ENCODE measurements at places on chromosomes 11 and 22.

GRCh38 chr11:45568049-45568448, 97.4 kb downstream of the CHST1 start:
- no peak for DNase-seq

GRCh38 chr11:116171271-116172140, 601.3 kb downstream of the BUD13 start:
- no peak for DNase-seq

DNA sequence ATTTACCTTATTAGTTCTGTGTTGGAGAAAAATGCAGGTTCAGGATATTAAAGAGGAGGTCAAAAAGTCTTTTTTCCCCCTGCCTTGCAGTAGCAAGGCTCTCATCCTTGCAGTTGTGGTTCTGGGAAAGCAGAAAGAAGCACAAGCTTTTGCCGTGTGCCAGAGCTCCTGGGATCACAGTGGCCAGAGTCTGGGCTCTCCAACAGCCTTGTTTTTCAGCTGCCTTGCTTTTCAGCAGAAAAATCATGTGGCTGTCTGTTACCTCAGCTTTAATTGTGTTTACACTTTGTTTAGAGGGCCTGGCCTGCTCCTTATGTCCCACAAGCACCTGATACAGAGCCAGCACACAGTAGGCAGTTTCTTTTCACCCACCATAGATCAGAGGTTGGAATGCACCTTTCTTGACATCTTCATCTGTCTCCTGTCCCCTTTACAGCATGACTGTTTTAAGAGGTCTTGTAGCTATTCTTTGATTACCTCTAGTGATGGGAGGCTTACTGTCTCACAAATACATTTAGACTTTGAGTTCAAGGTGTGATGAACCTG, 67.5 kb downstream of the TEAD1 start:
- no peak for DNase-seq

DNA sequence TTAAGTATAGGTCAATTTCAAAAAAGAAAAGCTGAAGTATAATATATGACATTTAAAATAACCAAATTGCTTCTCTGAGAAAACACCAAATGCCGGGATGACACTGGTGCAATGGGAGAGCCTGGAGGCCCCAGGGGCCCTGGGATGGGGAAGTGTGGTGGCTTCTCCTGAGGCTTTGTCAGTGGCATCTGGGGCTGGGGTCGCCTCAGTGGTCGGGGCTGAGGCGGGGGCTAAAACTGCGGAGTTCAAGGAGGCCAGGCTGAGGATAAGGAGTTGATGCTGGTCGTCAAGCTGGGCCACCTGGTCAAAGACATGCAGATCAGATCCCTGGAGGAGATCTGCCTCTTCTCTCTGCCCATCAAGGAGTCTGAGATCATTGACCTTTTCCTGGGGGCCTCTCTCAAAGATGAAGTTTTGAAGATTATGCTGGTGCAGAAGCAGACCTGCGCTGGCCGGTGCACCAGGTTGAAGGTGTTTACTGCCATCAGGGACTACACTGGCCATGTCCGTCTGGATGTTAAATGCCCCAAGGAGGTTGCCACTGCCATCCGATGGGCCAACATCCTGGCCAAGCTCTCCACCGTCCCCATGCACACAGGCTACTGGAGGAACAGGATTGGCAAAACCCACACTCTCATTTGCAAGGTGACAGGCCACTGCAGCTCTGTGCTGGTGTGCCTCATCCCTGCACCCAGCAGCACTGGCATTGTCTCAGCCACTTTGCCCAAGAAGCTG, 660.1 kb upstream of the CCDC179 start:
- DNase-seq, result no peak

- DNase-seq, result peak; percentile 64
Measured at GRCh38 chr11:122215244-122215992, 99.4 kb upstream of the BLID start.

- DNase-seq, result peak; percentile 92
Measured at GRCh38 chr11:68257477-68258362, 14.1 kb downstream of the C11orf24 start.

DNA sequence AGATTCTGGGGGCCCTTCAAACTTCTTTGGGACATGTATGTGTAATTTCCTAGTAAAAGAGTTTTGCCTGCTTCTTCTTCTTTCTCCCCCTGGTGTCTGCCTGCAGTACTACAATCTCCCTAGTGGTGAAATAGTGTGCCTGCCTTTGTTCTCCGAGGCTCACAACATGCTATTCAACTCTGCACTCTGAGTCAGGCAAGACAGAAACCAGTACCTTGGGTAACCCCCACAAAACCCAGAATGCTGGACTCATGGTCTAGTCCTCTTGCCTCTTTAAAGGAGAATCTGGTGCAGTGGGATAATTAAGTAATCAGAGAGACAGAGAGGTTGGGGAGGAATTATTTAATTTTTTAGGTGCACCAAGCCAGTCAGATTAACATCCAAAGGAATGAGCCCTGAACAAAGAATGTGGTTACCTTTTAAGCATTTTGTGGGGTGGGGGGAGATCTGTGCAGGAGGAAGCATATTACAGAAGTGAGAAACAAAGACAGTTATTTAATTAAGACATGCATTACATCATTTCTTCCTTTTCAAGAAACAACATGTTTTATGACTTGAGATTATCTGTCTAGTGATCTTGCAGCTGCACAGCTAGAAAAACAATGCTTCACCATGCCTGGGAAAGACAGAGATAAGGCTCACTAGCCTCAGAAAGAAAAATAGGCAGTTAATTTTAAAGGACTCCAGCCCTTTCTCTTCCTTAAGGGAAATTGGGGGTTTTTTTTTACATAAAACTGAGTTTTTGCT, 11.0 kb upstream of the MS4A6A start:
- peak; percentile 49 for DNase-seq

DNA sequence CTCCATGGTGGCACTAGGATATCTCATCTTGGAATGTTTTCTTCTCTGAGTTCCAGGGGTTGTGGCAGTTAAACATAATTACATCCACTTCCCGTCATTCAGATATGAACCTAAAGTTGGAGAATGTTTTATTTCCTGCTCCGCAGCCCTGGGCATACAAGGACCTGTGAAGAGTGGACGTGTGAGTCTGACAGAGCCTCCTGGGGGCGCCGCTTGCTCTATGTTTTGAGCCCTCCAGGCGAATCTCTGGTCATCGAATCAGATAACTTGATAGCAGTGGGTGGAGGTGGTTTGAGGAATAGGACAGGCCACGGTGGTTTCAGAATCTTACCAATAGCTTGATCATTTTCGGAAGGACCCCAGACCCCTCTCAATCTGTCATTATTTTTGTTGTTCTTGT, 174.2 kb downstream of the NTM start:
- DNase-seq, result no peak

DNA sequence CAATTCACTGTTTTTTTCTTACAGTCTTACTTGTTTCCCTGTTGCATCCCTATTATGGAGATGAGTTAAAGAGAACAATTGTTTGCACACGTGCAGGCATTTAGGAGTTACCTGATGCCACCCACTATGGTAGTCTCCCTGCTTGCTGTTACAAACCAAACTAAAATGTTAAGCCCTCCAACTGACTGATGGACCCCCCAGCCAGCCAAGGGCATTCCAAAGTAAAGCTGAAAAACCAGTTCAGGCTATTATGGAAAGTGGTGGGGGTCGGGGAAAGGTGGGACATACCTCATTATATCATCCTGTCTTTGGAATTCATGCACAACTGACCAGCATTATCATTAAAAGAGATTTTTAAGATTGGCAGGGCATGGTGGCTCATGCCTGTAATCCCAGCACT, 47.0 kb upstream of the GNAZ start:
- DNase-seq, result no peak

DNA sequence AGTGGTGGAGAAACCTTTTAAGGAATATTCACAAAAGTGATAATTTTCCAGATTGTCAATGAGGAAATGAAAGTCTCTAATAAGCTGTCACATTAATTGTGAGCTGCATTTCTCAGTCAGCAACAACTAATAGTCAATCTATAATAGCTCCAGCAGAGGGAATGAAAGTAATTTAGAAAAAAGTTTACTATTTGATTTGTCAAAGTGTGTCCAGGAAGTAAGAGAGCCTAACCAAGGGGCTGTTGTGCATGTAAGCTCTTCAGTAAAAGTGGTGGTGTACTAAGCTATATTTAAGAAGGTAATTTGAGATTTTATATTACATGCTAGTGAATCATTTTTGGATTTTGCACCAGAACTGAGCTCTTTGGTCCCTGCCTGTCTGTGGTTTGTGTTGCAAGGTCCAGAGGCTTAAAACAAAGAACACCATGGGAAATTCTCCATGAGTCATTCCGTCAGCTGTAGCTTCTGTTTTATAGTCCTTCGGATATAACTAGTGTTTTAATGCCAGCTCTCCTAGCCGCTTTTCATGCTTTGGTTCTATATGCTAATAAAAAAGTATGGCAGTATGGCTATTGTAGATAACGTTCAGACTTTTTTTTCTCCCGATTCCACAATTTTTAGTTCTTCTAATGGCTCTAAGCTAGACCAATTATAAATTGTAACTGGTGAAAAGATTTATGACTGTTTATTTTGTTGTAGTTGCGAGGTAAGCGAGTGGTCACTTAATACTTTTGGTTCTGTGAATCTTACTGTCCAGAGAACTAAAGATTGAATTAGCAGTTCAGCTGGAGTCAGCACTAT, 64.6 kb downstream of the ARHGEF12 start:
- no peak for DNase-seq

DNA sequence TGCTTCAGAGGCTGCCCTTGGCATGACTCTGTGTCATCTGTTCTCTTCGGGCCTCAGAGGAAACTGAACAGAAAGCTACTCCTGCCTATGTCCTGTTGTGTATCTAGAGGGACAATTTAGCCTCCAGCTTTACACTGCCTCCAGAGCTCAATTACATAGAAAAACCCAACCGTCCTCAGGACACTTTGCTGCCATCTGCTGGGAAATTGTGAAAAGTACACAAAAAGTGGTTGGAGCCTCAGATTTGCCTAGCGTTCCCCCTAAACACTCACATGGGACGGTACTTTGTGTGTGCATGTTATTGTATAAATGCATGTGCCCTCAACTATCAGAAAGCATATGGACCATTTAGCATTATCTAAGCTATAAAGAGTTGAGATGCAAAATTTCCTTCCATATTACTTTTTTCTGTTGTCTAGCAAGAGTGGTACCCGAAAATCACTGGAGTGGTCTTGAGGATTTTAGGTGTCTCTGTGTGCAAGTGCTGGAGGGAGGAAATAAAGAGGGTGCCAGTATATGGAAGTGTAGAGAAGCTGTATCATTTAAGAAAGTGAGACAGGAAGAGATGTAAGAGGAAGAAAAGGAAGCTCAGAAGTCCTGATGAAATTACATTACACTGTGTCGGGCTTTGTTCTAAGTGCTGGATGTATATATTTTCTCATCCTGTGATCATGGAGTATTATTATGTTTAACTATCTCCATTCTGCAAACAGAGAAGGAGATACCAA, 8.7 kb upstream of the MS4A4E start:
- no peak for DNase-seq

- no peak for DNase-seq
Measured at GRCh38 chr11:68504432-68505066, 44.0 kb downstream of the PPP6R3 start.

- no peak for DNase-seq
Measured at GRCh38 chr11:104668797-104669463, 229.3 kb downstream of the CASP12 start.

DNA sequence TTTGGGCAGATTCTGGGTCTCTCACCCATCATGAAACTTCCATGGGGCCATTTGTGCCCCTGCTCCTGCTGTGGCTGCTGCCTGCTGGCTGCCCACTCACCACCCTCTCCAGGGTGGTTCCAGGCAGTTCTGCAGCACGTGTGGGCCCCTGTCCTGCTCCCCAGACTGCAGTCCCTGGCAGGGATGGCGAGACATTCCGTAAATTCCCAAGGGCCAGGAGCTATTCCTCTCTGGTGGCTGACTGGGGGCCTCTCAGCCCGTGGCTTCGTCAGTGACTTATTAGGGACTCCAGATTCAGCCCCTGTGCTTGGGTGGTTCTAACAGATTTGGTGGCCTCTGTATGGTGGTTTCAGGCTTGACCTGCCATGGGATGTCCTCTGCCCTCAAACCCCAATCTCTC, 3.9 kb upstream of the SLC22A8 start:
- no peak for DNase-seq

GRCh38 chr11:2160736-2161259, at the start of gene INS:
TSS of gene INS (minus strand) at chr11:2161209. CDS start at chr11:2160971, 238 bp downstream.
- DNase-seq, result no peak

DNA sequence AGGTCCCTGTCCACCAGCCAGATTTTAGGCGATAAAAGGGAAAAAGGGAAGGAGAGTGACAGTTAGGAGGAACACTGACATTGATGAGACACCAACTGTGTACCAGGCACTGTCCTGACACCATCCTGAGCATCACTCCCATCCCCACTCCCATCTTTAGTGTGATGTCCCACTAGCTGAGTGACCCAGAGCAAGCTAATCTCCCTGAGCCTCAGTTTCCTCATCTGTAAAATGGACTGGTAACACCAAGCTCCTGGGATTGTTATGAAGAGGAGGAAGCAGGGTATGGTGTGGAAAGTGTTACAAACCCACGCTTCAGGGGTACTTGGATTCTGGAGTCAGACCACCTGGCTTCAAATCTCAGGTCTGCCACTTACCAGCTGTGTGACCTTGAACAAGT, 8.5 kb upstream of the P2RY6 start:
- no peak for DNase-seq

DNA sequence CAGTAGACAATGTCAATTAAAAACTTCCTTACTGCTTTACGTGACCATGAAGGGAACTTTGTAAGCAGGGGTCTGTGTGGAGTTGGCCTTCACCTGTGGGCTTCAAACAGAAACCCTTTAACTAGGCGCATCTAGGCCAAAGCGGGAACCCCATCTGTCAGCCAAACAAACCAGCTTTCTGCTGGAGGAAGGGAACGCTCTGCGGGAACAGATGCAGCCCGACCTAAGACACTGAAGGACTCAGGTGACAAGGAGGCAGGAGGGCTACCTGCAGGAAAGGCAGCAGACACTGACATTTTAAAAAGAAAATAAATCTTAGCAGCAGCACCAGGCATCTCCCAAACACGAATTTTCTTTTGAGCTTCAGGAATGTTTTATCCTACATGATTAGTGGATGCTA, 78.4 kb downstream of the CADM1 start:
- DNase-seq, result no peak

Measured in SK-N-DZ (cell line).